ENCODE measurements at places on chromosomes 3 and 15.

- DNase-seq = no peak
These were observed 57.2 kb downstream of the PLD1 start for GRCh38 chr3:171753025-171753472.

- no peak for DNase-seq
These were observed 83.5 kb upstream of the PLCL2 start for GRCh38 chr3:16801223-16801622.

DNA sequence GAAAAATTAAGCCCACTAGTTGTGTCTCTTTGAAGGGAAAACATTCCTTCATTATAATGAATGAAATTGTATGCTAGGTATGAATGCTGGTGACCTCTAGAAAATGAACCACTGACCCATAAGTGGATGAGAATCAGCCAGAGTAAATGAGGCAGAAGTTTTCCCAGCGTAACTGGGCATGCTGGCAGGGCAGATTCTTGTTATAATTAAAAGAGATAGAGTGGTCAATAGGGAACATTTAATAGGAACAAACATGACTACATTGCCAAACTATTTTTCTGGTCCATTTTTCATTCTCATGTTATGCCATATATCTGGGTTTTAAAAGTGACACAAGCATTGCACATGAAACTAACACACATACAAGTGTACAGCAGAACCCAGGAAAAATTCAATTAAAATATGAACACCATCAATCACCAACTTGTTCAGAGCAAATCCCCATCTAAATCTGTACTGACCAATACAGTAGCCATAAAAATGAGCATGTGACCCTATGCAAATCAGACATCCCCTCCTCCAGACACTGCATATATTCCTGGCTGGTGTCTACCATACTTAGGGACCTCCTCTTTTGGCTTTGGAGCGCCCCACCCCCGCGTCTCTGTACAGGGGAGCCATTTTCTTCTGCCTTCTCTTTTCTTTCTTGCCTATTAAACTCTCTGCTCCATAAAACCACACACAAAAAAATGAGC, 4.0 kb downstream of the CLRN1 start:
- no peak for DNase-seq

DNA sequence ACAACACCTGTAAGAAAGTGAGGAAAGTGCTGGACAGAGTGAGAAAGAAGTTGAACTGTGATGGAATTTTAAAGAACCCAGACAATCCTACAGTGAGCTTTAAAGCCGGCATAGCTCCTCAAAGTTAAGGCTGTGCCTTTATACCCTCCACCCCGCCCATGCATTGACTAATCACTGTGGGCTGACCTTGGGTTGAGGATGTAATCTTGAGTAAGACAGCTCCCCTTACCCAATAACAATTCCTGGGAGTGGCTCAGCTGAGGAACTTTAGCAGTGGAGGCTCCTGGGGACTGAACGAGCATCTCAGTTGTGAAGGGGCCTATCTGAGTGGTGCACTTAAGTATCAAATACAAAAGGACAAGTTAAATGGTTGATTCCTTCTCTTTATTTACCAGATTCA, 35.7 kb upstream of the ZNF770 start:
- DNase-seq = no peak

- DNase-seq = no peak
These were observed 21.8 kb downstream of the CTSH start for GRCh38 chr15:78923015-78923414.
